ENCODE measurements at places on chromosomes 1 and 21. TPM values are rescaled to one million over a fixed set of nuclear protein-coding genes. Genes with fewer than 3 reads are reported as not detected.
A peak's percentile ranks its signal among the peaks of the same experiment; 100 is the strongest.

The B3GALNT2 gene
- total RNA-seq, result 44.3 TPM

- DNase-seq, result peak; percentile 13
These were observed 110.6 kb downstream of the AKT3 start for GRCh38 chr1:243739335-243740003.

The DISC1 gene
- total RNA-seq, result 2.4 TPM

DNA sequence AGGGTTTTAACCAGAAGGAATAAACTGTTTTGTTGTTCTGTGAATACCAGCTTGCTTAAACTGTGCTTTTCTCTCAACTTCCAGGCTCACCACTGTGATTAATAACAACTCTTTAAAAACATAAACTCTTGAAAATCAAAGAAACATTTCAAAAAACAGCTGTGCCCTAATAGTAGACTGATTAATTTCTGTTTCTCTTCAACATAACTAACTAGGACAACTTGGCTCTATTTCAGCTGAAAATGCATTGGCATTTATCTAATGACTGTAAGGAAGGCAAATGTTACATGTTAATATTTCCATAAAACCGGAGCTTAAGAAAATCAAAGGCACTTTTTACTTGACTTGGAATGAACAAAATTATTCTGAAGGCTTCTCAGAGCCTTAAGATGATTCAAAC is 656.1 kb upstream of the NEGR1 start:
- no peak for DNase-seq

GRCh38 chr1:30129001-30129408 is 594.4 kb downstream of the MATN1 start:
- DNase-seq, result no peak

The RGS8 gene
- not detected for total RNA-seq

- no peak for DNase-seq
These were observed 144.2 kb upstream of the BEND5 start for GRCh38 chr1:48920851-48921250.

The RGS5 gene
- total RNA-seq, result 3.3 TPM

The CD2 gene
- not detected for total RNA-seq

DNA sequence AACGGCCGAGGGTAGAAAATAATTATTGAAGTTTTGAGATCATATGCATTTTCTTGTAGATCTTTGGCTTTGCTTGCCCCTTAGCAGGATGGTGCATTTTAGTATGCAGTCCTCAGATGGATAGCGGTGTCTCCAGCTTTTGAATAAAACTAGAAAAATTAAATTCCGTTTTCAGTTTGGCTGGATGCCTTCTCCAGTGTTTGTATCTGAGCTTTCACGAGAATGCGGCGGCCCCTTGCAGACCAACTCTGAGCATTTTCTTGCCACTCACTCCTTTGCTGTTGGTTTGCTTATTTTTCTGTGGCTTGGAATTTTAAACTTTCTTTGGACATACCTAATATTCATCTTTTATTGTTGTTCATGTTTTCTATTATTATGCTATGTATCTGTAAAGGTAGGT is 192.6 kb downstream of the NFIA start:
- no peak for DNase-seq

The SH2D1B gene
- total RNA-seq, result not detected

The CLDN19 gene
- total RNA-seq, result not detected

DNA sequence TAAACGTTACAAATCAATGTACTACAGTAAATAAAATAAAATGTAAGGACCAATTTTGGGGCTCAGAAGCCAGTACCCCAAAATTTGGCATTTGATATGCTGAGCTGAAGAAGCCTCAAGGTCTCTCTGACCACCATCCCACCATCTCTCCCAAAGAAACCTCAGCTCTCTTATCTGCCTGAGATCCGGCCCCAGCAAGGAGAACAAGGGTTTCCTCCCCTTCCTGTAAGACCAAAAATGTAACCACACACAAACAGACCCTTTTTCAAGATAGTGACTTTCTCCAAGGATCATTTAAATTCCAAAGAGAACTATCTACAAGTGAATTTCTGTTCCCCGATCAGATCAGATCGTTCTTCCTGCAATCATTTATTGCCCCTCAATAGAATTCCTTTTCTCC is 68.1 kb upstream of the SLC45A1 start:
- DNase-seq, result no peak

DNA sequence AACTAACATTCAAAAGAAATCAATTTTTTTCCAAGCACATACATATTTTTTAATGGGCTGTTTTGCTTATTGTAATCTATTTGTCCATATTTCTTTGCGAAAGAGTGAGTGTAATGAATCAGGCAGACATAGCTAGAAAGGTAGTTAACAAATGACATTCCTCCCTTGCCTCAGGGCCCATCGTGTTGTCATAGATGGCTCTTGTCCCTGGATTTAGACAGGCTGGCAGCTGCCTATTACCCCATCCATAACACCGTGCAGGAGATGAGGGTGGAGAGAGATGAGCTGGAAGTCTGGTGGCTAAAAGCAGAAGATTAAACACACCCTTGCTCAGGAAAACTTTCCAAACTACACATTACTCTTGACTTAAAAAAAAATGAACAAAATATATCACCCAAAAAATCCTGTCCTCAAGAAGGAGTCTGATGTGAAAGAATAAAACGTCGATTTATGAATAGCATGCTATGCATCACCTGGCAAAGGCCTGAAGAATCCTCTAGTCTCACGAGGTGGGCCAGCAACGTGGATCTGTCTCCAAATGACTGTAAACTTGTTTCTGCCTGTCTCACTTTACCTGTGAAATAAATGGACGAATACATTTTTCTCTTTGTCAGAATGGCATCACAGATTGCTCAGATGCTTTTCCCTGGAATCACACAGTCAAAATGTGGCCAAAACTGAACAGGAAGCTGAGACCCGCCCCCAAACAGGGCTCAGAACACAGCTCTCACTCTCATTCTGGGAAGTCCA is 55.7 kb downstream of the C21orf91 start:
- no peak for DNase-seq

The CDC14A gene
- 6.5 TPM for total RNA-seq

GRCh38 chr1:59994302-59995198 is 68.0 kb upstream of the CYP2J2 start:
- DNase-seq, result peak; percentile 52

- peak; percentile 90 for DNase-seq
These were observed 37.5 kb downstream of the SPAG17 start for GRCh38 chr1:118147522-118147921.

GRCh38 chr1:112866151-112866550 is 89.8 kb downstream of the SLC16A1 start:
- DNase-seq, result peak; percentile 87
